ENCODE measurements at places on chromosomes 12 and 14. TPM values are rescaled to one million over a fixed set of nuclear protein-coding genes. Genes with fewer than 3 reads are reported as not detected.

Gene ADCY4
- not detected for total RNA-seq

- DNase-seq: no peak
Measured at GRCh38 chr14:92549859-92550230, 36.3 kb downstream of the RIN3 start.

GRCh38 chr14:97077253-97077653 lies 280.1 kb downstream of the VRK1 start:
- peak; percentile 57 for DNase-seq

Gene KRT75
- total RNA-seq: not detected

Gene C12orf60
- 1.2 TPM for total RNA-seq

Gene PDE6H
- not detected for total RNA-seq

- DNase-seq: peak; percentile 72
Measured at GRCh38 chr12:103877934-103878510, 37.0 kb upstream of the NT5DC3 start.

DNA sequence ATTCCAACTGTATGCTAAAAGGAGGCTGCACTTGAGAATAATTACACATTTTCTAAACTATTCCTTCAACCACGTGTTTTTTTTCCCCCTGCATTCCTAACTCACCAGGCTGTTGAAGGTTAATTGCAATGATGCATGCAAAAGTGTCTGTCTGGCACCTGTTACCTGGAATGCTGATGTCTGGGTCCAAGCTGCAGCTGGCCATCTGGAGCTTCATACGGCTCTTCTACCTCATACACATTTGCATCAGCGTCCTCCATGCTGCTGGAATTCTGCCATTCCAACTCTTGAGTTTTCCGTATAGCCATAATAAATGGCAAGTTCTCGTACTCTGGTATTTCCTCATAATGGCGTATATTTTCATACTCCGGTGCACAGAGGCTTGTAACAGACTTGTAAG lies 8.6 kb downstream of the FGD6 start:
- DNase-seq: peak; percentile 18

- DNase-seq: no peak
Measured at GRCh38 chr14:66398437-66398836, 87.7 kb upstream of the CCDC196 start.

GRCh38 chr12:117547209-117547608 lies 185.8 kb upstream of the NOS1 start:
- DNase-seq: no peak

GRCh38 chr12:82981150-82981549 lies 294.4 kb downstream of the TMTC2 start:
- DNase-seq: no peak

Gene AQP2
- not detected for total RNA-seq

DNA sequence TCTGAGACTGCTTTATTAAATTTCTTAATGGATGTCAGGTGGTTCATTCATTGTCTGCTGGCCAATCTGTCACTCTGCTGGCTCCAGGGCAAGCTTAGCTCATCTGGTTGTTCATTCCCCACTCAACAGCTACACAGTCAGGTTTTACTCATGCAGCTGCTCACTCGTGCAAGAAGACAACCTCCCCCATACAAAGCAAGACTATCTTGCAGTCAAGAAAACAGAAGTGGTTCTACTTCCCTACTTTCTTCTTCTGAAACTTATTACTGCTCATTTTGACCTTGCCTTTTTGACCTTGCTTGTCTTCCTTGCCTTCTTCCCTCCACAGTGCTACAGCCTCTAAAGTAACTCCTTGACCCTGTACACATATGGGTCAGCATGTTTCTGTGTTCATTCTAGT lies 277.9 kb downstream of the SSPN start:
- no peak for DNase-seq

DNA sequence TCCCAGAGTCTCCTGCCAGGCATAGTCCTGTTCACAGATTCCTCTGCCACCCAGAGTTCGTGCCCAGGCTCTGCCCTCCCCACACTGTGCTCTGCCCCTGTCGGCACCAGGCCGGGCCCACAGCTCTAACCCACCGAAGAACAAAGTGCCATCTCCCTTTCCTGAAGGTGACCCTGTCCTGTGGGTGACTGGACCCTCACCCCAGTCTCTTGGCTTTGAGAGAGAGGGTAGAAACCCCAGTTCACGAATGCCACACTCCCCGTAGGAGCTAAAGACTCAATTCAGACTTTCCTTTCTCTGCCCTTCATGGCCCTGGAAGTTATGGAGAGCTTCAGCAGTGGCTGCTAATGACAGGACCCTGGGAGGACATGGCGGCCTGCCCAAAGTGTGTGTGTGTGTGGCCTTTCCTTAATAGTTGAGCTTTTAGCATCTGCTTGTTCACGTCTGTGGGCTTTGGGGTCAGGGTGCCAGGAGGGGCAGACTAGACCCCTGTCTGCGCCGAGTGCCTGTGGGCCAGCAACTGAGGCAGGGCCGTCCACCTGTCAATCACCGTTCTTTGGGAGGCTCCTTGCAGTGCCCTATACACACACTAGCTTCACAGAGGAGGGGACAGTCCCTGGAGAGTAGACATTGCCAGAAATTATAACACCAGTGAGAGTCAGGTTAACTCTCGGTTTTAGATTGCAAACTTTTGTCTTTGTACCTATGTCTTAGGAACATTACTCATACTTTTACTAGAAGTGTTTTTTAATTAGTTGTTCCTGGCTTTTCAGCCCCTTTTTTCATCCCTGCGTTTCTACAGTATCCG lies 84.6 kb upstream of the DYNC1H1 start:
- peak; percentile 13 for DNase-seq

DNA sequence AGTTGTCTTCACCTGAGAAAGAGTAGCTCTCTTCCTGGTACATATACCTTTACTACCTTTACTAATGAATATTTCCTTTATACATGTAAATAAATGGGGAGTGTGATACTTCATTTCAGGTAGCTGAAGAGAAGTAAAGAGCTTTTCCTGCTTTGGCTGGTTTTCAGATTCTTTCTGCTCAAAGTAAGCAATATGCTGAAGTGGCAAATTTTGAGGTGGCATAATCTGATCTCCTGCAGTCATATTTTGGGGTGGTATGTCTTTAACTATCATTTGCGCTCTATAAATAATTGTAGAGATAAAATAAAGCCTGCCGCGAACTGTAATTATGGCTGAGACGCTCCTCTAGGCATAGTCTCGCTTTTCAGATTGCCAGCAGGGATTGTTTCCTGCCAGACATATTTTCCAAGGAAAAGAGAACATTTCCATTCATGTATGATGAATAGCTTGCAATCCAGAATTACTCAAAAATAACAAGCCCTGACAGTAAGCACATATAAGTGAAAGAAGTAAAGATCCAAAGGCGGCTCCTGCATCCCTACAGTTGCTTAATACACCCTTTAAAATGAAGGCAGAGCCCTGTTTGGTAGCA lies 200.7 kb downstream of the C12orf50 start:
- no peak for DNase-seq

DNA sequence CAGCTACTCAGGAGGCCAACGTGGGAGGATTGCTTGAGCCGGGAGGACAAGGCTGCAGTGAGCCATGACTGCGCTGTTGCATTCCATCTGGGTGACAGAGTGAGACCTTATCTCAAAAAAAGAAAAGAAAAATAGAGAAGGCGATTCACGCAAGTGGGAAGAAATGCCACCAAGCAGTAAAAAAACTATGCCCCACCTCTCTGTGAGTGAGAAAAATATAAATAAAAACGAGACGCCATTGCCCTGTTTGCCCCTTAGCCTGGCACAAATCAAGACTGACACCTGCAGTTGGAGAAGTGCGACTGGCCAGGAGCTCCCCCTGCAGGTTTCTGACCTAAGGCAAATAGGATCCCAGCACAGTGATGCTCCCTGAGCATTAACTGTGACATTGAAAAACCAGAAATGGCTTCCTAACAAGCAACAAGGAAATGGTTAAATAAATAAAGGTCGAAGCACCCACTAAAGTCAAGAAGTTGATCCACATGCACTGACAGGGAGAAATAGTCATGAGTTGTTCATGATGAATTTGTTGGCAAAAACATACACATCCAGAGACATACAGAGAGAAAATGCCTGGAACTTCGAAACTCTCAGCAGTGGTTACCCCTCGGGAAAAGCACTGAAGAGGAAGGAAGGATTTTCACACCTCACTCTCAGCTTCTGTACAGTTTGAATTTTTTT lies 21.1 kb downstream of the GSC start:
- DNase-seq: no peak

Gene CEBPE
- not detected for total RNA-seq

- no peak for DNase-seq
Measured at GRCh38 chr12:48972952-48973483, 1.5 kb upstream of the WNT10B start.

DNA sequence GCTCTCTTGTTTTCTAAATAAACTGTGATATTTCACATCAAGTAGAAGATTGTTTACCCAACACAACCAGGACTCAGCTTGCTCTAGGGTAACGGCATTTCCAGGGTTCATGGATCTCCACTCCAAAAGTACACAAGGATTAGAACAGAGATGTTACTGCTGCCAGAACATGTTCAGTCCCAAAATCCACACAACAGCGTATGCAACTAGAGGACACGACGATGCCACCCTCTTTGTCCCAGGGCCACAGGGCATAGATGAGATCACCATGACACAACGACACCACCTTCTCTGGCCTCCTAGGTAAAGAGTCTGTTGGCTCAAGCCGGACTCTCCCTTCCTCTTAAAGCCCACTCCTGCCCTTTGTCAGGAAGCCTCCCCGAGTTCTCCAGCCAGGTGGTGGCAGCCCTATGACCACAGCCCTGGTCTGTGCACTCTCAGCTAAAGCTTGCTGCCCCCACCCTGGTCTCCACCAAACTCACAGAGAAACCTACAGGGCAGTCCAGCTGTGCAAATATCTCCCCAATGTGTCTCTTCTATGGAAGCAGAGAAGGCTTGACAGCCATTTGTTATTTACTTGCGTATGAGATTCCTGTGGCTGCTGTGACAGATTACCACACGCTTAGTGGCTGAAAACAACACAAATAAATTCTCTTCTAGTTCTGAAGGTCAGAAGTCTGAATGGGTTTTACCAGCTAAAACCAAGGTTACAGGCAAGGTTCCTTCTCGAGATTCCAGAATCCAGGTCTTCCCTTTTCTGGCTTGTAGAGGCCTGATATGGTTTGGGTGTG lies 10.3 kb downstream of the CLMN start:
- DNase-seq: peak; percentile 34

DNA sequence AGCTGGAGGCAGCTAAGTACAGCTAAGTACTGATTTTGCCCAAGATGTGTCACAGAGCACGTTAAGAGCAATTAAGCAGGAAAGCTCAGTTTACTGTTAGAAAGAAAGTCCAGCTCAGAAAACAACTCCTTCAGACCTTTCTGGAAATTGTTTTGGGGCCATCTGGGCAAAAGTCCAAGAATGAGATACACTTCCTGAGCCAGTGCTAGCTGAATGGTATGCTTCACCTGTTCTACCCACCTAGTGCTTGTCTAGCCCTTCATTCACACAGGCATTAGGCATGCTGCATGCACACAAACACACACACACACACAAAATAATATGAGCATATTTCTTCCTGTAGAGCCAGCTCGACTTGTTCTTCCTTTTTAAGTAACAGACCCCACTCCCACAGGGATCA lies 6.6 kb upstream of the IKZF4 start:
- no peak for DNase-seq

Gene NRIP2
- total RNA-seq: 1.8 TPM

Gene SPTB
- total RNA-seq: 1.4 TPM

Gene TAS2R20
- 0.86 TPM for total RNA-seq

Gene PRR4
- 3.3 TPM for total RNA-seq

DNA sequence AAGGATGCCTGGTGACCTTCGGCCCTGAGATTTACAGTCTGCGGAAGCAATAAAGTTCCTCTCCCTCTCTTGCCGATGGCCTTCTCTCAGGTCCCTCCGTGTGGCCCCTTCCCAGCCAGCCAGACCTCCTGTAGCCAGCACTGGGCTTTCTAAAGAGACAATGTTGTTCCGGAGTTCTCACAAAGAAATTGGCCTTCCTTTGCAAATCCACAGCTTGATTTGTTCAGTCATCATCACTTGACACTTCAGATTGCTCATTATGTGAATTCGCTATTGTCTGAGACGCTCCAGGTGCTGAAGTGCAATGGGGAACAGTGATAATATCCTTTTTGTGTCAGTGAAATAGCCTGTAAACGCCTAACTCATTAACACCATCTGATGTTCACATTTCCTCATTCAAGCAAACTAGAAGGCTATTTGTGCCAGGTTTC lies 43.7 kb upstream of the GPHB5 start:
- no peak for DNase-seq
